ENCODE measurements at places on chromosomes 2 and 18.
A peak's percentile ranks its signal among the peaks of the same experiment; 100 is the strongest.

- no peak for DNase-seq
These were observed 500.9 kb upstream of the DSEL start for GRCh38 chr18:68017385-68017784.

- DNase-seq = no peak
These were observed 18.4 kb upstream of the SELENOI start for GRCh38 chr2:26327291-26328272.

DNA sequence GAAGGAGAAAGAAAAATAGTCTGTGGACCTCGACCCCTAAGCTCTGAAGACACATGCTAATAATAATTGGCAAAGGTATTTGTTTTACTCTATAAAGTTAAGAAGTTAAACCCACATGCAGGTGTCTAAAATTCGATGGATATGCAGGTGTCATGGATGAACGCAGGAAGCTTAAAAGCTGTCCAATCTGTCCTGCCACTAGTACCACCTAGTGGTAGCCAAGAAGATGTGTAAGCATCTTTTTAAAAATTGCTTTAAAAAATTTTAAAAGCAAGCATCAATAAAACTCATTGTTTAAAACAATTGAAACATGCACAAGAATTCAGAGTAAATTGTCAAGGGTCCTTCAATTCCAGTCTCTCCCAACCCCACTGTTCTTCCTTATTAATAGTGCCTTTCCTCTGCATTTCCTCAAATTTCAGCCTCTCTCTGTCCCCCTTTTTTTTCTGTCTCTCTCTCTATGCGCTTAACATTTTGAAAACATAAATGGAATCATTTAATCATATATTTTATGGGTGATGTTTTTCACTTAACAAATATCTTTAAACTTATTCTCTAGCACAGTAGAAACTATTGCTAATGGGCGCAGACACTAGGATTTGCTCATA lies 30.6 kb upstream of the PPP3R1 start:
- no peak for DNase-seq

DNA sequence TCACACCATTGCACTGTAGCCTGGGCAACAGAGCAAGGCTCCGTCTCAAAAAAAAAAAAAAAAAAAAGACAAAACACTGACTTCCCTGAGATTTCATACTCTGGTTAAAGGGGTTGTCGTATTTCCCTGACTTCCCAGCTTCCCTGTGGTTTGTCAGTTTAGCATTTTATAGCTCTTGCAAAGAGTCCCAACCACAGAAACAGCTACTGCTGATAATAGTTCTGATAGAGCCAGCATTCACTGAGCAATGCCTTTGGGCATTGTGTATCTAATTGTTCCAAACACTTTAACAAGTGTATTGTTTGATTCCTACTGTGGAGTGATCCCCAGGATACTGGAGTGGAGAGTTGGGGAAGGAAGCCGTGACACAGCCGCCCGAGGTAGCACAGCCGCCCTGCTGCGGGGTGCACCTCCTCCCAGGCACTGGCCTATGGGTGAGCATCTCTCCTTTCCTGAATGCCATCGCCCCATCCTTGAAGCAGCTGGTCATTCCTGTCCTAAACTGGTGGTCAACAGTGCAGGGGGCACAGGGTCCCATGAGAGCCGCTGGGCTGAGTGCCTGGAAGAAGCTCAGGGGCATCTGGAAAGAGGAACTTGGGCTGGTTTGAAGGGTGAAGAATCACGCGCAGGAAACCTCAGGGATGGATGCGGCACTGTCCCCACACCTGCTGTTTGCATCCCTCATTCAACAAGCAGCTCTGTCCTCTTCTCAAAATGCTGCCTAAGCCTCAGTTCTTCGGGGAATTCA lies 81.0 kb upstream of the TMEM18 start:
- no peak for DNase-seq

DNA sequence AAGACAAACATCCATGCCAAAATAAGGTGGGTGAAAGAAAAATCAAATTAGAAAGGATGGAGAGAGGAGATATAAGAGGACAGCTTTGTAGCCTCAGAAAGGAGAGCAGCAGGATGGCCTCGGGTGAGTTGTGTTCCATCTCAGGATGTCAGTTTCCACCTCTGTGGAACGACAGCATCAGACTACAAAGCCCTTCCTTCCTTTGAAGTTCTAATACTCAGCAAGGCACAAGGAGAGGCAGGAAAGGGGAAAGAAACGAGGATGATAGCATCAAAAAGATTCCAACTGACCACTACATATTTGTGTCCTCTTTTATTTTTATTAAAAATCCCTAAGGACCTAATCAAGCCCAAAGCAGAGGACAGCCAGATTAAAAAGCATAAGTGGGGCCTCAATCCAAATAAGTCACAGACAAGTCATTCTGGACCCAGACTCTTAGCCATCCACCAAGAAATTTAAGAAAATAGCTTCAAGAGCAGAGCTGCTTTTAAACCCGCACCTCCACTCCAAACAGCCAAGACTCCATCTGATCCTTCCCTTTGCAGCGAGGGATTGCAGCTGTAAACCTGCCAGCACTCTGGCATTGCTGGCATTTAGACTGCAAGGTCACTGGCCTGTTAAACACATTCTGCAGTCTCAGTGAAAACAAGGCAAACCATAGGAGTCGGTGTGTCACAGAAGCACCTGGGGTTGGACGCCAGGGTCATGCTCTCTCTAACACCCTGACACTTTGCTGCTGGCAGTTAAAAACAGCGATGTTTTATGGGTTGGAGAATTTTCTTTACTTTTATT lies 314.5 kb upstream of the CHAC2 start:
- no peak for DNase-seq

- no peak for DNase-seq
These were observed 469.9 kb upstream of the NRP2 start for GRCh38 chr2:205212357-205212756.

- peak; percentile 58 for DNase-seq
These were observed 128.5 kb downstream of the STK39 start for GRCh38 chr2:168118733-168119514.

DNA sequence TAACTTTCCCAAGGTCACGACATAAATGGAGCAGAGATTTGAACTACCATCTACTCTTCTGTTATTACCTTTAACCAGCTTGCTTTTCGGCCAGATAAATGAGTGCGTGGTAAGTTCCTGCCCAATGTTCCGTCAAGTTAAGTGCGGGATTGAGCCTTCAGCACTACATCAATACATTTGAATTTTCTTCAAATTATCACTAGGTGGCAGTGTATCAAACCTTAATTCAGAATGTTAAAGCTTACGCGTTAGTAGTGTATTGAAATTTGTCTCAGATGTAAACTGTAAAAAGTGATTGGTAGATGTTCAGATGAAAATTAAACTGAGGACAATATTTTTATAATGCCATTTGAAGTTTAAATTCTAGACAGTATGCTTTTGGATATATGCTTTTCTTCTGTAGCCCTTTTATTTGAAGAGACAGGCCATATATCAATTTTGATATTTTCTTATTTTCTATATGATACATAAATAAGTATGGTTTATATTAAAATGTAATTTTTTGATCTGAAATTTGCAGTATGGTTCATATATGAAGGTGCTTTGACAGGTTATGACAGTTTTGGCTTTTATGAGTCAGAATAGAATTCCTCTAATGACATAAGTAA lies 681.3 kb downstream of the ADCYAP1 start:
- DNase-seq = no peak

GRCh38 chr2:153163055-153163454 lies 315.5 kb downstream of the RPRM start:
- DNase-seq = peak; percentile 64

DNA sequence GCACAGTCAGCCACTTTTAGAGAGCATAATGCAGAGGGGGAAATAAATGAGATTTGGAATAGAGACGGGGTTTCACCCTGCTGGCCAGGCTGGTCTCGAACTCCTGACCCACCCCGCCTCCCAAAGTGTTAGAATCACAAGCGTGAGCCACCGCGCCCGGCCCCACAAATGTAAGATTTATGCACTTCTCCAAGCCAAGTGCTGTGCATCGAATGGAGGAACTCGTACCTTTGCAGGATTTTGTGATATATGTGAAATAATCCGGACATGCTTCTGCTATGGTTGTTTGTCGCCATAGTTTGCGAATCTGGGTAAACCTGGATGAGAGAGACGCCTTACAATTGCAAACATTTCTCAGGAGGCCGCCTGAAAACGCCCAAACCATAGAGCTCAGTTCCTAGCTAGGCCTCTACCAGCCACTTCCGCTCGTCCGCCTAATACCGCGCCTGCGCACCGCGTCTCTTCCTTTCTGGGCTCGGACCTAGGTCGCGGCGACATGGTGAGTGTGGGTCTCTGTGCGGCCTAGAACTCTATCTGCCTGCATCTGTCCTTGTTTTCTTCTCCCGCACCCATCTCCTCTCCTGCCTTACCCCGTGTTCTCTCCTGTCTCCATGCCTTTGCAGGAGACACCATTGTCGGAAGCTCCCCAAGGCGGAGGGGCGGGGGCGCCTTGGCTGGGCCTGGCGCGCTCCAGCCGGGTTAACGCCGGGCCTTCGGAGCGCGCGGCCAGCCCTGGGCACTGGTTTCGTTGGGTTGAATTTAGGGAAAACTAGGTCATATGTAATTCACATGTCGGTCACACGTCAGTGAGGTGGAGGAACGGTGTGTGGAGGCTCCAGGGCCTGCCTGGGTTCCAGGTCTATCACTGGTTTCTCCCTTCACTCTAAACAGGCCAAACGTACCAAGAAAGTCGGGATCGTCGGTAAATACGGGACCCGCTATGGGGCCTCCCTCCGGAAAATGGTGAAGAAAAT lies at the start of gene RPL37A:
RPL37A (plus strand) TSS at position 466 of the 974 bp plus-strand sequence; CDS start at position 497, 31 bp downstream.
- DNase-seq = peak; percentile 86

DNA sequence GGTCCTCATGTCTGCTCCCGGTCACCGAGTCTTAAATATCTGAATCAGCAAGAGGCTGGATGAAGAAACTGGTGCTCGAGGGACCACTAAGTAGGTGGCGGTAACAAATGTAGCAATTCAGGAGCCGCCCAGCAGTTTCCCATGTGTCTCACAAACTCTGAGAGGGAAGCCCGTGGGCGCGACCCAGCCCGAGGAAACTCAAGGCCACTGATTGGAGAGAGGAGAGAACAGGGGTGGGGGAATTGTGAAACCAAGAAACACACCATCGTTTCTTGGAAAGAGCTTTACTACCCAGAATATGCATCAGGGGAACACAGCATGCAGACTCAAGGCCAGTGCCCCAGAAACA lies 10.8 kb downstream of the MLPH start:
- no peak for DNase-seq

DNA sequence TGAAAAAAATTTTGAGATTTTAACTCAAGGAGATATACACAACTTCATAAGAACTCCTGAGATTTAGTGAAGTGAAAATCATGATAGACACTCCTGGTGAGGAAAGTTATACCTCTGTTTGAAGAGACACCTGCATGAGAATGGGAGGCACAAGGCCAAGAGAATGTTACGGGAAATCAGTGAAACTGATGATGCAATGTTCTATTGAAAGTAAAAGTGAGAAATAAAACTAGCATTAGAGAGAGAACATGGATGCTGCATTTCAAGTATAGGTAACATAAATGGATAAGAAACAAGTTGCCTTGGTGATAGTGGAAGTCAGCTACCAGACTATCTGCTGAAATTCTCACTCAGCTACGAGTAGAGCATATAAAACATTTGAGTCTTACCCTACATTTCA lies 562.1 kb upstream of the FANCL start:
- DNase-seq = no peak

Measured in endothelial cell (in vitro differentiated cells).